Putamen (tissue), 1 donor: ENCODE measurements at places on chromosomes 6 and 20.
A peak's percentile ranks its signal among the peaks of the same experiment; 100 is the strongest.

GRCh38 chr6:38483526-38483925 is 156.2 kb downstream of the BTBD9 start:
- no peak for DNase-seq

GRCh38 chr6:51118792-51119191 is 300.1 kb downstream of the TFAP2B start:
- DNase-seq: no peak

DNA sequence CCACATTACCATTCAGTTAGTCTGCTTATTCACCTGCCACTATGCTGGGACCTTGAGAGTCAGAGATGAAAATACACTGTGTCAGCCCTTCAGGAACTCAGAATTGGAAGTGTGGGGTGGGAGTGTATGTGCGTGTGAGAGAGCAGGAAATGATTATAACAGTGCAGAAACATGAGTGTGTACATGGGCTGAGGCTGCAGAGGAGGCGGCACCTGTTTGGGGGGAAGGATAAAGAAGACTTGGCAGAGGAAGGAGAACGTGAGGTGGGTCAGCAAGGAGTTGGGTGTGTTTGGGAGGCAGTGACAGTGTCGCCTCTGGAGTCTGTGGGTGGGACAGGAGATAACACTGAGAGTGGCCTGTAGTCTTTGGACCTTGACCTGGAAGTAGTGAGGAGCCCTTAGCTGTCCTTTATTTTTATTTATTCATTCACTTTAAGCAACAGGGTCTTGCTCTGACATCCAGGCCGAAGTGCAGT is 3.1 kb downstream of the CHMP4B start:
- DNase-seq: no peak

GRCh38 chr20:56987986-56988385 is 278.5 kb downstream of the BMP7 start:
- no peak for DNase-seq

- peak; percentile 92 for DNase-seq
Measured at GRCh38 chr20:54028276-54029011, 42.0 kb downstream of the BCAS1 start.

- DNase-seq: no peak
Measured at GRCh38 chr20:44967207-44967807, 995 bp downstream of the STK4 start.

DNA sequence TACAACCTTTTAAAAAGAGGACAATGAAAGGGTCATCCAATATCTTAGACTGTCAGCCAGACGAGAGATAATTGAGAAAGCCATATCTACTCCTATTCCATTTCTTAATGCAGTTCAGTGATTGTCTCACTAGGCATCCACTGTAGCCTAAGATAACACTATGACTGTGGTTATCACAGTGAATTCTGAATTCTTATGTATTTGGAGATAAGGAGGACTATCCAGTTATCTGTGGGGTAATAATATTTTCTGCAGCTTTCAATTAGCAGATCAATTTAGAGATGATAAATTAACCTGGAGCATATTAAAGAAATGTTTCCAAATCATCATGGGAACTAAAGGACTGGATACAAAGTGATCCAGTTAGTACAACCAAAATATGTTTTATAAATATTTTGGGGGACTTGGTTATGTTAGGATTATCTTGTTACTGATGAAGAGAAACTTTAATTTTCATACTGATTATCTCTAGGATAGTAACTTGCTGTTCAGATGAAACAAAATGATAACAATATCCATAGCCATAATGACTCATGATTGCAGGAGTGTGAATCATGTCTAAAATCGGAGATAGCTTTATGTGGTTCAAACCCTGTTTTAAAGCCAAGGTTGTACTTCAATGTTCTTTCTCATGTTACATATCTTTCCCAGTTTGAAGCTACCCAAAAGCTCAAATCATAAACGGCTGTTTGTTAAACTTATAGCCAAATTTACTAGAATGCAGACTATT is 1152.0 kb downstream of the HACE1 start:
- DNase-seq: no peak

- DNase-seq: peak; percentile 64
Measured at GRCh38 chr6:56708810-56709597, 66.3 kb upstream of the DST start.

- no peak for DNase-seq
Measured at GRCh38 chr6:44110005-44110676, 17.1 kb downstream of the MRPL14 start.

DNA sequence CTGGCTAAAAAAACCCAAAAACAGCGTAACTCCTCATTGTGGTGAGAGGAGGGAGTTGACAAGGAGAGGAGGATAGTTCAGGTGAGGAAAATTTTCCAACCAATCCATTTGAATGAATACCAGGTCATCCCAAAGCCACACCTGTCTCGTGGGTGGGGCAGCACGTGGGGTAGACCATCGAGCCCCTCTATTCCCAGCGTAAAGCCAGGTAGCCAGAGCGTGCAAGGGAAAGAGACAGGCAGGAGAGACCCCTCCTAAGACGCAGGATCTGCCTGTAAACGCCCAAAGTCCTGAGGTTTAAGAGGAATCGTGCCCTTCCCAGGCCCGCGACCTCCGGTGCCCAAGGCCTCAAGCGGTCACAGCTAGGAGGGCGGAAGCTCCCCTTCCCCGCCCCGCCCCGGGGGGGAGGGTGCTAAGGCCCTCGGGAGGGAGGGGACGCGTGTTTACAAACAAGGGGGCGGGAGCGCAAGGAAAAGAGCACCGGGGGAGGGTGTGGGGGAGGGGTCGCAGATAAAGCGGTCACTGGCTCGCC is 712 bp downstream of the RXRB start:
- DNase-seq: peak; percentile 73

GRCh38 chr6:25147223-25147622 is 132.0 kb upstream of the CARMIL1 start:
- no peak for DNase-seq

- DNase-seq: peak; percentile 68
Measured at GRCh38 chr20:9392892-9393857, 121.2 kb upstream of the LAMP5 start.

GRCh38 chr6:69314531-69314930 is 482.3 kb downstream of the LMBRD1 start:
- DNase-seq: no peak

- DNase-seq: no peak
Measured at GRCh38 chr6:157139054-157139708, 184.1 kb downstream of the TMEM242 start.

GRCh38 chr6:135030056-135030473 is 24.6 kb downstream of the HBS1L start:
- DNase-seq: no peak

GRCh38 chr6:26321005-26321404 is 44.0 kb upstream of the BTN3A2 start:
- DNase-seq: no peak

DNA sequence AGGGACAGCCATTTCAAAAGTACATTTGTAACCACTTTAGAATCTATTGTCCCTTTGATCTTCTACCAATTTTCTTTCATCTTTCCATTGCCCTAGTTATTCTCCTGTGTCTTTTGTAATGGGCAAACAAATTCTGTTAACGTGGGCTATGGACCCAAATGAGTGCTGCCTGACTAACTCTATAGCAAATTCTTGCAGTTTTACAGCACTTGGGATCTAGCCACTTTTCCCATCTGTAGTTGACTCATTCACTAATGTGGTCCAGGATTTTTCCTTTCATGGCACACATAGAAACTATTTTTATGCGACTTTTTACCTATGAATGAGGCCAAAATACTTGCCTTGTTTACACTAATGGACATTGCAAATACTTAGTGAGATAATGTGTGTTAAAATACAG is 52.0 kb downstream of the GRIK2 start:
- no peak for DNase-seq

- DNase-seq: no peak
Measured at GRCh38 chr6:143707697-143708096, 29.9 kb downstream of the PHACTR2 start.

- no peak for DNase-seq
Measured at GRCh38 chr20:63288581-63289251, 4.3 kb upstream of the COL20A1 start.

- no peak for DNase-seq
Measured at GRCh38 chr6:6357032-6357431, 36.6 kb upstream of the F13A1 start.

DNA sequence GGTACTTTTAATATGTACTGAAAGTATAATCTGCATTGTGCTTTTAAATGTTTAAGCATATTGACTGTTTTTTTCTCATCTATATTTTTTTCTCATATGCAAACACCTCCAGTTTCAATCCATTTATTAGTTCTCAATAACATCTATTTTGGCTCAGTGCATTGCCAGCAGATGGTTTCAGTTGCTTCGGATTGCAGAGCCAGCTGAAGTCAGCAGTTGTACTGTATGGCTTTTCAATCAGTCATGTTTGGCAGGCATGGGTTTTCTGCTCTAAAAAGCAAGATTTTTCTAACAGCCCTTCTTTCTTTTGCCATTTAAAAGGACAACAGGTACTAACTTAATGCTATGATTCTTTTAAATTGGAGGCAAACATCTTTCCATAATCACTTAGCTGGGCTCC is 121.2 kb downstream of the CD109 start:
- no peak for DNase-seq

GRCh38 chr6:146543940-146544615 is 445 bp downstream of the RAB32 start:
- DNase-seq: peak; percentile 6

- DNase-seq: no peak
Measured at GRCh38 chr20:35370751-35371150, 41.0 kb downstream of the UQCC1 start.

GRCh38 chr20:58891086-58891717 is 38.7 kb downstream of the GNAS start:
- DNase-seq: peak; percentile 59

DNA sequence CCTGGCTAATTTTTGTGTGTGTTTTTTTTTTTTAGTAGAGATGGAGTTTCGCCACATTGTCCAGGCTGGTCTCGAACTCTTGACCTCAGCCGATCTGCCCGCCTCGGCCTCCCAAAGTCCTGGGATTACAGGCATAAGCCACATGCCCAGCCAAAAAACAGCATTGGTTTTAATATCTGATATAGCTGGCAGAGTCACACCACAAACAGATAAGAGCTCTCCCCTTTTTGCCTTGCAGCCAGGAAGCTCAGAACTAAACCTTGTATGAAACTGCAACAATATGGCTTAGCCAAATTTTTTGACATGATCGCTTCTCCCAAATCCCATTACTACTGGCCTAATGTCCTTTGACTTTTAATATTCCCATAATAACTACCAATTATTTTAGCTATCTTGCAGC is 4.9 kb downstream of the ACOT8 start:
- DNase-seq: no peak

GRCh38 chr6:139515511-139515910 is 141.1 kb upstream of the CITED2 start:
- DNase-seq: peak; percentile 22

DNA sequence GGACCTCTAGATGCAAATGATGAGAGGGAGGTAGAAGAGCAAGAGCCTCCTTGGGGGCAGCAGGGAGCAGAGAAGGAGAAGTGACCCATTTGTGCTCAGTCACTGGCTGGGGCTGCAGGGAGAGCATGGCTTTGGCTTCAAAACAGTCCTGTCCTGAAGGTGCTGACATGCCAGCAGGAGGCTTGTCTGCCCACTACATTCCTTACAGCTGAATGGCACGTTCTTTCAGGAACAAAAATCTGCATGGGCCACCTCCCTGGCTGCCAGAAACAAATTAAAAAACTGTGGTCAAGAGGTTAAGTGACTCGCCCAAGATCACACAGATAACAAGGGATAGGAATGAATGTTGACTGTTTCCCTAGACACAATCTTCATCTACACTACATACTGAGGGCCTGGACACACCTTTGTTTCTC is 188.8 kb downstream of the HIVEP2 start:
- no peak for DNase-seq

DNA sequence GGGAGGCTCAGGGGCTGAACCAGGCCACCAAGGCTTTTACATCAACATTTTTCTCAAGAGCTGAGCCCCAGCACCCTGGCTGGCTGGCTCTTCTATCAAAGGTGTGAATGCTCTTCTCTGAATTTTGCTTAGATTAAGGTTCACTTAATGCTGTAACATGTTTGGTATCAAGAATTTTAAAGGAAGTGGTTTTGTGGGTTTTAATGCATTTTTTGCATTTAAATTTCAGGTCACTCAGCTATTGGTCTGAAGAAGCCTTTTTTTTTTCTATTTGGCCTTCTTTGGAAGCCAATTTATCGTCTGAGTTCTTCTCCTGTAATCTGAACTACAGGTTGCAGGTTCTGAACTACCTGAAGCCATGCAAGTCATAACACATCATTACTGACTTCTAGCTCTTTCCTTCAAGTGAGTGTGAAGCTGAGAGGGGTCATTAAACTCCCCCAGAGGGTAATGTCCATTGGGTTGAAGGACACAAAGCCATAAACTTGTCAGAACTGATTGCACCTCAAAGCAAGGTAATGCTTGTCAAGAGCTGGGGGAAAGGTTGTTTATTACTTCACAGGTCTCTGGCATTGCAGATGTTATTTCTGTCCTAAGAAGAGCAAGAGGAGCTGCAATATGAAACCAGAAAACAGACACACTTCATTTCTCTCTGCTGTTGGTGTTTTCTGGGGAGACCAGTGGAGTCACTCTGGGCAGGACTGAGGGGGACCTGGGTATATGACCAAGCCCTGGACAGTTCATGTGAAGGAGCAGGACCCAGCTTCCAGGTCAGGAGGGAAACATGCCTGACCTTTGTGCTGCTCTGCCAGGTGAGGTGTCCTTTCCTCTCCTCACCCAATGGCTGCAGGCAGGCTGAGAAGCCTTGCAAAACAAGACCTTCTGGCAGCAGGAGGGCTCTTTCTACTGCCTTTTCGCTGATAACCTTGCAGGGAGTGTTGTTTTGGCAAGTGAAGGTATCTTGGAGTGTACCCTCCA is 26.1 kb upstream of the NEDD9 start:
- DNase-seq: no peak

DNA sequence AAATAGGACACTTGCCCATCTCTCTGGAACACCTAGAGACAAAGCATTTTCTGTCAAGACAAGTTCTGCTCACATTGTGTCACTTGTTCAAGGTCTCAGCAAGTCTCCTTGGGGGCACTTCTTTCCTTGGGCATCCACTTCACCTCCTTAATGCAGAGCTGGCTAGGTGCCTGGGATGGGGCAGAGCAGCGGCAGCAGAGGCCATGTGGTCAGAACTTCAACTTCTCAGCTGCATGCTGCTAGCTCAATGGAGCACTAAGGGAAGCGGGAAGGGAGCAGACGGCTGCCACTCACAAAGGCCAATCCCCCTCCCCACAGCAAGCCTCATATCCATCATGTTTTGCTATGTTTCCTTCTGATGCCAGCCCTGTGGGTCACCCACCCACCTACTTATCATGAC is 31.5 kb downstream of the NEDD9 start:
- DNase-seq: no peak

DNA sequence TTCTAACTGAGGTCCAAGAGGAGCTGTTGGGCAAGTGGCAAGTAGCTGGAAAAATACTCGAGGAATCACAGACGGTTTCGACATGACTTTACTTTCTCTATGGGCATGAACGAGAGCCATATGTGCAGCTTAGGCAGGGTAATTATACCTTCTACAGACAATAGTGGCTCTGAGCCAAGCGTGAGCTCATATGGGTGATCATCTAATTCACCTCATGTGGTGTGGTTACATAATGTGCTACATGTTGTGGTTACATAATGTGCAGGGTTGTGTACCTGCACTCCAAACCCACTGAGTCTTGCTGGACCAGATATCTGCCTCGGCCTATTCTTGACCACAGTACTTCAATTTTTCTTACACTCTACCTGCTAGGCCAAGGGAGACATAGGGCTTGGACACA is 771.7 kb upstream of the EYS start:
- DNase-seq: no peak

- DNase-seq: no peak
Measured at GRCh38 chr20:46523696-46524328, 10.5 kb upstream of the ZNF334 start.
